ENCODE measurements at places on chromosomes 3 and 15.

DNA sequence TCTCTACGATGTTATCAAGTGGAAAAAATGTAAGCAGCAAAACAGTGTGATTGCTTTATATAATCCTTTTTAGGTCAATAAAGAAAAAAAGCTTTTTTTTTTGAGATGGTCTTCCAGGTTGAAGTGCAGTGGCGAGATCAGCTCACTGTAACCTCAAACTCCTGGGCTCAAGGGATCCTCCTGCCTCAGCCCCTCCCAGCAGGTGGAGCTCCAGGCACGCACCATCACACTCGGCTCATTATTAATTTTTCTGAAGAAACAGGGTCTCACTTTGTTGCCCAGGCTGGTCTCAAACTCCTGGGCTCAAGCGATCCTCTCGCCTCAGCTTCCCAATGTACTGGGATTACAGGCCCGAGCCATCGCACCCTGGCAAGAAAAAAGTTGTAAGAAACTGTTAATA lies 17.3 kb downstream of the RNF168 start:
- DNase-seq: no peak

DNA sequence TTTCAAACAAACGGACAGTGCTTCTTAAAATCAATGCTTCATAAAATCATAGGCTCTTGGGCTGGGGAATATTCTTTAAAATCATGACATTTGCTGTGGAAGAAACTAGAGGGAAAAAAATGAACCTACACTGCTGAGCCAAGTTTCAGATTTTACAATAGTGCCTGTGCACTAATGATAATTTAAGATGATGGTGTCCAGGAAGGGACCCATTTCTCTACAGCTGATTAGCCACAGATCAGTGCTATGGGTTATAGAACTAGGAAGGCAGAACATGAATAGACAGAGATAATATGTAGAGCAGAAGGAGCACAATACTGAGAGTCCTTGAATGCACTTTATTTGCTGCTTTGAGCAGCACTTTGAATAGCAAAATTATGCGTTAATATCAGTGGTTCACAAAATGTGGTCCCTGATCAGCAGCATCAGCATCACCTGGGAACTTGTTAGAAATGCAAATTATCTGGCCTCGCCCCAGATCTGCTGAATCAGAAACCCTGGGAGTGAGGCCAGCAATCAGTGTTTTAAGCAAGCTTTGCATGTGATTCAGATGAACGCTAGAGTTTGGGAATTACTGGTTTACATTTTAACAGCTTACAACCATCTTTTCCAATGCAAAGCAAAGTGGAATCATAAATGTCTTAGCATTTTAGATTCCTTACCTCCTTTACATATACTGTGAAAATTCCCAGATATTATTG lies 135.8 kb upstream of the ANKRD28 start:
- no peak for DNase-seq

GRCh38 chr15:60416484-60416883 lies 18.7 kb upstream of the ANXA2 start:
- no peak for DNase-seq

- no peak for DNase-seq
Measured at GRCh38 chr15:66558271-66558670, 7.5 kb downstream of the LCTL start.

GRCh38 chr3:61780016-61780415 lies 218.6 kb downstream of the PTPRG start:
- DNase-seq: no peak

GRCh38 chr3:41603807-41604206 lies 358.1 kb downstream of the ULK4 start:
- no peak for DNase-seq

- no peak for DNase-seq
Measured at GRCh38 chr3:184795522-184796190, 16.3 kb upstream of the VPS8 start.

GRCh38 chr3:65107174-65107573 lies 419.4 kb upstream of the ADAMTS9 start:
- DNase-seq: no peak

- DNase-seq: no peak
Measured at GRCh38 chr3:62708638-62709373, 166.4 kb downstream of the CADPS start.

DNA sequence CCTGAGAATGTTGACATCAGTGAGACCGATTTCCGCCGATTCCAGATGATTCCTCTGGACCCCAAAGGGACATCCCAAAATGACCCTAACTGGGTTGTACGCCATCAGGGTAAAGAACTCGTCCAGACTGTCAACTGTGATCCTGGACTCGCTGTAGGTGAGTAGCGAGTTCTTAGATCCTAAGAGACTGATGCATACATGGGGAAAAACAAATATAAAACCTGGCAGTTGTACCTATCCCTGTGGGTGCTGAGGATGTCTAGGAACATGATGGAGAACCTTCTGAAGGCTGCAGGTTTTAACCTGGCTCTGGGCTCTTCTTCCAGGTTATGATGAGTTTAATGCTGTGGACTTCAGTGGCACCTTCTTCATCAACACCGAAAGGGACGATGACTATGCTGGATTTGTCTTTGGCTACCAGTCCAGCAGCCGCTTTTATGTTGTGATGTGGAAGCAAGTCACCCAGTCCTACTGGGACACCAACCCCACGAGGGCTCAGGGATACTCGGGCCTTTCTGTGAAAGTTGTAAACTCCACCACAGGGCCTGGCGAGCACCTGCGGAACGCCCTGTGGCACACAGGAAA lies 12.3 kb downstream of the THBS1 start:
- DNase-seq: no peak

DNA sequence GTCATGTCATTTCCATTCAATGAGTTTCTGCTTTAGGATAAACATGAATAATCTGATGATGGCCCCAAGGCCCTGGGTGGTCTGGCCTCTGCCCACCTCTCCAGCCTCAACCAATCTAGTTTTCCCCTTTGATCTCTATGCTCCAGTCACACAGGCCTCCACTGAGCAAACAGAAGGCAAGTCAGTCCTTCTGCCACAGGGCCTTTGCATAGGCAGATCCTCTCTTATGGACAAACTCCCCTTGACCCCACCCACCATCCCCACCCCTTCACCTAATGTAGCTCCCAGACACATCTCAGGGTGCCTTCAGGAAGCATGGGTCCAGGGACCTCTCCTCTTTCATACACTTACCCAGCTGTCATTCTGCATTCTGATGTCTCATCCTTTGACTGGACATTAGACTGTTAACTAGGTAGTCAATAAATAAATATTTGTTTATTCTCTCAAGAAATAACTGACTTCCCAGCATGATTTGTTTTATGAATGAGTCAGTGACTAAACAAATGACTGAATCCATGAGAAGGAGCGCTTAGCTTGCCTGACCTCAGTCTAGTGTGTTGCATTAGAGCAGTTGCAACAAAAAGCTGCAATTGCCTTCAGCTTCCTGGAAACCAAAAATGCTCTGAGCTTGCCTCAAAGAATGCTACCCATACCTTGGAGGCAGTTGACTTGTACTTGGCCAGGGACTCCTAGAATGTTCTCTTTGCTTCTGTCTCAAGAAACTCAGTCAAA lies 386.6 kb upstream of the WNT5A start:
- no peak for DNase-seq

- DNase-seq: no peak
Measured at GRCh38 chr3:9222956-9223639, 26.3 kb downstream of the SRGAP3 start.

GRCh38 chr3:122952520-122952919 lies 75.0 kb downstream of the SEMA5B start:
- no peak for DNase-seq

DNA sequence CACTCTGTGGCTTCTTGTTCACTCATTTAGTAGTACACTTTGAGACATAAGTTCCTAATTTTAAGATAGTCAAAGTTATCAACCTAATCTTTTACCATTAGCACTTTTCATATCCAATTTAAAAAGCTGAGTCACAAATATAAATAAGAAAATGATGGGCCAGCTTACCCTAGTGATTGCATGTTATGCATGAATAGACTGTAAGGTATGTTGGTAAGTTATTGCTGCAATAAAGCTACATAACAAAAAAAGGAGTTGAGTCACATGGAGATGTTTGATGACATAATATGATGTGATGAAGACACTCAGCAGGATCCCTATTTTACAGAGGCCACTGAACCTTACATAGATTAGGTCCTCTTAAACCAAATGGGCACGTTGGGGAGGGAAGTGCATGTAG lies 161.3 kb downstream of the OCA2 start:
- no peak for DNase-seq

All from HFF-Myc (cell line).